Psoas muscle (tissue), 8 donors: ENCODE measurements at places on chromosomes 6 and 20. TPM values are rescaled to one million over a fixed set of nuclear protein-coding genes. Genes with fewer than 3 reads are reported as not detected.
A peak's percentile ranks its signal among the peaks of the same experiment; 100 is the strongest.

DNA sequence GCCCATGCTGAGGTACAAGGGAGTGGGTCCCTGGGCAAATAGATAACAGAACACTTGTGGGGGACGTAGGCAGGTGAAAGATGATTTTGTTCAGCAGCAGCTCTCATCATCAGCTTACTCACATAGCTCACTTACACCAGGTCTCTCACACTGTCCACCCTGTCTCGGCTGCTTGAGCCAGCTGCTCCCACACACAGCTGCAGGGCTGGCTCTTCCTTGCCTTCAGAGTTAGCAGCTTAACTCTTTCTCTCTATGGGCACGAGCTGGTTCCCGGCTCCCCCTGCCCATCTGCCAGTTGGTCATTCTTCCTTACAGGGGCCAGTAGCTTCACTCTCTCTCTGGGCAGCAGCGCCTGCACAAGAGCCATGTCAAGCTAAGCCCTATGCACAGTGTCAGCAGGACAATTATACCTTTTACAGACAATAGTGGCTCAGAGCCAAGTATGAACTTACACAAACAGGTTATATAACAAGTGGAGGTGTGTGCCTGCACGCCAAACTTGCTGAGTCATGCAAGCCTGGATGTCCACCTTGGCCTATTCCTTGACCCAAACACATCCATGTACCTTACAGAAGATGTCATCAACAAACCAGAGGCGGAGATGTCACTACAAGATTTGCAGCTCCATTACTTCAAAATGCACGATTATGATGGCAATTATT is 18.7 kb downstream of the ZNF391 start:
- no peaks in the 10 kb centered on the region for H3K36me3 ChIP-seq
- no peak overlapping the region for H3K4me3 ChIP-seq
- no peak for DNase-seq

GRCh38 chr20:48850257-48850976 is 22.6 kb upstream of the PREX1 start:
- no peak overlapping the region for H3K27ac ChIP-seq
- DNase-seq, result no peak

GRCh38 chr6:56789879-56790278 is 147.2 kb upstream of the DST start:
- peak overlapping the region; percentile 71 for H3K27ac ChIP-seq
- no peak for DNase-seq
- H3K27me3 ChIP-seq, result no peaks in the 10 kb centered on the region

DNA sequence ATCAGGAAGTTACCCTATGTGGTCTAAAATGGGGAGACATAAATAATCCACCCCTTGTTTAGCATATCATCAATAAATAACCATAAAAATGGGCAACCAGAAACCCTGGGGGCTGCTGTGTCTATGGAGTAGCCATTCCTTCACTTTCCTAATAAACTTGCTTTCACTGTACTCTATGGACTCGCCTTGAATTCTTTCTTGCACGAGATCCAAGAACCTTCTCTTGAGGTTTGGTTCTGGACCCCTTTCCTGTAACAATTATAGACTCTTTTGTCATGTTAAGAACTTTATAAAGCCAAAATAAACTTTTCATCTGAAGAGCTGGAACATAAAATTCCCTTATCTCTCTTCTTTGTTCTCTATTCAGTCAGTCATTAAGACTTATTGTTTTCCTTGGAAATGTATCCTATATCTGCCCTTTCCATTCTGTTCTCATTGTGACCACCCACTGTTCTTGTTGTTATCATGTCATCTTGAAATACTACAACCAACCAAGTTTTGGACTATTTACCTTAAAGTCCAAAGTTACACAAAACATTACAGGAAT is 29.3 kb upstream of the ZBTB24 start:
- no peaks in the 10 kb centered on the region for H3K27me3 ChIP-seq
- no peak for DNase-seq
- no peak overlapping the region for H3K4me3 ChIP-seq
- no peaks in the 10 kb centered on the region for H3K36me3 ChIP-seq
- no peaks in the 10 kb centered on the region for H3K4me1 ChIP-seq
- no peak overlapping the region for H3K27ac ChIP-seq

GRCh38 chr20:57977141-57977540 is 251.3 kb downstream of the ANKRD60 start:
- H3K27ac ChIP-seq, result no peak overlapping the region
- no peaks in the 10 kb centered on the region for H3K4me1 ChIP-seq
- no peaks in the 10 kb centered on the region for H3K27me3 ChIP-seq
- H3K36me3 ChIP-seq, result no peaks in the 10 kb centered on the region
- no peak overlapping the region for H3K4me3 ChIP-seq

Gene RNF217
- 15.4 TPM for total RNA-seq

DNA sequence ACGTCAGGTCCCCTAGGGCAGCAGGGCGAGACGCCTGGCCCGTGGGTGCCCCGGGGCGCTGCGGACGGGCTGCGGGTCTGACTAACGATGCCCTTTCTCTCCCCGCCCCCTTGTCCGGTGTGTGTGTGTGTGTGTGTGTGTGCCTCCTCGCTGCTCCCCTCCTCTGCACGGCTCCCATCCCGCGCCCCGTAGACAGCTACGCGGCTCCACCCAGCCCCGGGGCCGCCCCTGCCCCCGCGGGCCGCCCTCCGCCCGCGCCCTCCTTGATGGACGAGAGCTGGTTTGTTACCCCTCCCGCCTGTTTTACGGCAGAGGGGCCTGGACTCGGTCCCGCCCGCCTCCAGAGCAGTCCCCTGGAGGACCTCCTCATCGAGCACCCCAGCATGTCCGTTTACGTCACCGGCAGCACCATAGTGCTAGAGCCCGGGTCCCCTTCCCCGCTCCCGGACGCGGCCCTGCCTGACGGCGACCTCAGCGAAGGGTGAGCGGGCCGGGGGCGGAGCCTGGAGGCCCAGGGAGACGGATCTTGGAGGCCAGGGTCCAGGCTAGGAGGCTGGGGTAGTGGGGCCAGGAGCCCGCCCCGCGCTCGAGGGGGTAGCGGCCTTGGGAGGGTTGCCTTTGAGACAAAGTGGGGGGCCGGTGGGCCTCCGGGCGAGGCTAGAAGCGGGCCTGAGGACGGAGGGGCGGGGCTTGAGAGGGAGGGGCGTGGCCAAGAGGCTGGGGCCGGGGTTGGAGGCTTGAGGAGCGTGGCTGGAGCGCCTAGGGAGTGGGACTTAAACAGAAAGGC is 5.1 kb downstream of the TP53INP2 start:
- peaks cover 22% of the 10 kb centered on the region for H3K36me3 ChIP-seq
- peaks cover 39% of the 10 kb centered on the region for H3K4me1 ChIP-seq
- peak overlapping the region; percentile 100 for H3K27ac ChIP-seq

GRCh38 chr6:166559662-166560061 is 26.8 kb downstream of the RAMACL start:
- no peaks in the 10 kb centered on the region for H3K36me3 ChIP-seq
- no peak overlapping the region for H3K4me3 ChIP-seq
- DNase-seq, result no peak
- no peaks in the 10 kb centered on the region for H3K27me3 ChIP-seq
- H3K4me1 ChIP-seq, result peaks cover 60% of the 10 kb centered on the region
- no peak overlapping the region for H3K27ac ChIP-seq

Gene GPX6
- total RNA-seq, result not detected

DNA sequence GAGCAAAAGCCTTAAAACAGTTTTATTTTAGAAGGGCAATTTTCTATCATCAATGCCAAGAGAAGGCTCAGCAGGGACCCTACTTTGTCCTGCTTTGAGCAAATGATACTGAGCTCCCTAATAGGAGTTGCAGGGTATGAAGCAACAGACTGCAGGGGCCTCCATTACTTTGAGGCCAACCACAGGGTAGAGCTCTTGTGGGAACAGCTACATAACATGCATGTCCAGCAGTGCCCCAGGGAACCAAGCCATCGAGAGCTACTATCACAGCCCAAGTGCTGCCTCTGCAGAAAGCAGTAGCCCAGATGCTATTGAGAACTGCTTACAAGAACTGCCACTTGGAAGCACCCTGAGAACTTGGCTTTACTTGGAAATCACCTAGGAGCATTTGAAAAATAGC is 222.1 kb downstream of the LAMA2 start:
- no peak for DNase-seq
- H3K36me3 ChIP-seq, result no peaks in the 10 kb centered on the region
- no peaks in the 10 kb centered on the region for H3K27me3 ChIP-seq
- H3K27ac ChIP-seq, result no peak overlapping the region
- H3K4me3 ChIP-seq, result no peak overlapping the region

DNA sequence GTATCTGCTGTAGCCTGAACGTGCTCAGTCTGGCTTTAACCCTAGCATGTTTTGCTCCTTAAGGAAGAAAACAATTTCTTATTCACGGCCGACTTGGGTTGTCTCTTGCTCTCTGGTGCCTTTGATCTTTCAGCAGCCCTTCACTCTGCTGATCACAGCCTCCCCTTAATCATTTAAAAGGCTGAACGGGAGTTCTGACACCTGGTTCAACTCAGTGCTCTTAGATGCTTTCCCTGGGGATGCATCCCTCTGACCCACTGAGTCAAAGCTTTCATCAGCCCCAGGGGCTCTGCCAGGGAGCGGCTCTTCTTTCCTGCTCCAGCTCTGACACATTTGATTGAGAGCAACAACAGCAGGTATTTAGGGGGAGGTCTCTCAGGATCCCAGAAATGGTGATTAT is 79.0 kb upstream of the FYN start:
- no peak overlapping the region for H3K27ac ChIP-seq
- H3K4me3 ChIP-seq, result no peak overlapping the region
- no peaks in the 10 kb centered on the region for H3K4me1 ChIP-seq
- H3K27me3 ChIP-seq, result no peaks in the 10 kb centered on the region
- H3K36me3 ChIP-seq, result no peaks in the 10 kb centered on the region
- DNase-seq, result no peak
